ENCODE measurements at places on chromosomes 7 and 10.
A peak's percentile ranks its signal among the peaks of the same experiment; 100 is the strongest.

DNA sequence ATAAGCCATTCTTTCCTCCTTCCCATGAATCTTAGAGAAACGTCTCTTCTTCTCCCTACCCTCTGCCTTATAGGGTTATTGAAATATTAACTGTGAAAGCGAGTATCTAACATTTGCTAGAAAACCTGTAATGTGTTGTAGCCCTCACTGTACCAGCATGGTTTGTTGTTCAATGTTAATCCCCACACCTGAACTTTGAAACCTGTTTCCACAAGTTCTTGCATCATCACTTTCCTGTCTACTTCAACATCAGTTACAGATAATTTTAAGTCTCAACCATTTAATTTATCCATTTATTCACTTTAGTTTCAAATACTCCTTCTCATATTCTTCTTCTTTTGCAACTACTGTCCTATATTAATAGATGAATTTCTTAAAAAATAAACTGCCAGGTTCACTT lies 148.2 kb downstream of the ETV1 start:
- DNase-seq, result no peak

DNA sequence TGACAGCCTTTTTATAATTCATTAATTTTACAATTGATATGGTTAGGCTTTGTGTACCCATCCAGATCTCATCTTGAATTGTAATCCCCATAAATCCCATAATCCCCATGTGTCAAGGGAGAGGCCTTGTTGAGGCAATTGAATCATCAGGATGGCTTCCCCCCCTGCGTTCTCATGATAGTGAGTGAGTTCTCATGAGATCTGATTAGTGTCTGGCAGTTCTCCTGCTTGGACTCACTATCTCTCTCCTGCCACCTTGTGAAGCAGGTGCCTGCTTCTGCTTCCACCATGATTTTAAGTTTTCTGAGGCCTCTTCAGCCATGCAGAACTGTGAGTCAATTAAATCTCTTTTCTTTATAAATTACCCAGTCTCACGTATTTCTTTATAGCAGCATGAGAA lies 165.7 kb upstream of the GNAI1 start:
- no peak for DNase-seq

DNA sequence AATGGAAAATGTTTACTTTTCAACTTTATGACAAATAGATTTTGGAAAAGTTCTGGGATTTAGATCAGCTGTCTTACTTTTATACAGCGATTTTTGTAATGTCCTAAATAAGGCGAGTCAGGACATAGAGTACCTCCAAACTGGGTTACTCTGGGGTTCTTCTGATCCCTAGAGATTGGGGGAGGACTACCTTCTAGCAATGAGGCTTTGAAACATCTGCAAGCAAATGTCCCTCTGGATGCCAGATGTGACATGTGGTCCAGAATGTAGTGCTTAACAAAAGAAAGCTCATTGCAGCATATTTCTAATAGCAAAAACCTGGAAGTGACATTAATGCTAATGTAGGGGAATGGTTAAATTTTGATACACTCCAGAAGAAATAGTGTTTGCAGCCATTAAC lies 36.1 kb downstream of the ABRAXAS2 start:
- no peak for DNase-seq

DNA sequence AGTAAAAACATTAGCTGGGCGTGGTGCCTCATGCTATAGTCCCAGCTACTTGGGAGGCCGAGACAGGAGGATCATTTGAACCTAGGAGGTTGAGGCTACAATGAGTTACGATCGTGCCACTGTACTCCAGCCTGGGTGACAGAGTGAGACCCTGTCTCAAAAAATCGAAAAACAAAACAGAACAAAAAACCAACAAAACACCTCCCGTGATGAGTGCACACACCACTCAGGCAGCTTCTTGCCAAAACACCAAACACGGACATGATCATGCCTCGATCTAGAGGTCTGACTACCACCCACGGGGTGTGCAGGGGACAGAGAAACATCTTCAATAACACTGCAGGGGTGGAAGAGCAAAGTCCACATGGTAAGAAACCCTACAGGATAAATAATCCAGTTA lies 44.4 kb downstream of the AMZ1 start:
- DNase-seq, result no peak

- DNase-seq, result no peak
Observed at GRCh38 chr7:47625861-47626715, 44.2 kb upstream of the TNS3 start.

DNA sequence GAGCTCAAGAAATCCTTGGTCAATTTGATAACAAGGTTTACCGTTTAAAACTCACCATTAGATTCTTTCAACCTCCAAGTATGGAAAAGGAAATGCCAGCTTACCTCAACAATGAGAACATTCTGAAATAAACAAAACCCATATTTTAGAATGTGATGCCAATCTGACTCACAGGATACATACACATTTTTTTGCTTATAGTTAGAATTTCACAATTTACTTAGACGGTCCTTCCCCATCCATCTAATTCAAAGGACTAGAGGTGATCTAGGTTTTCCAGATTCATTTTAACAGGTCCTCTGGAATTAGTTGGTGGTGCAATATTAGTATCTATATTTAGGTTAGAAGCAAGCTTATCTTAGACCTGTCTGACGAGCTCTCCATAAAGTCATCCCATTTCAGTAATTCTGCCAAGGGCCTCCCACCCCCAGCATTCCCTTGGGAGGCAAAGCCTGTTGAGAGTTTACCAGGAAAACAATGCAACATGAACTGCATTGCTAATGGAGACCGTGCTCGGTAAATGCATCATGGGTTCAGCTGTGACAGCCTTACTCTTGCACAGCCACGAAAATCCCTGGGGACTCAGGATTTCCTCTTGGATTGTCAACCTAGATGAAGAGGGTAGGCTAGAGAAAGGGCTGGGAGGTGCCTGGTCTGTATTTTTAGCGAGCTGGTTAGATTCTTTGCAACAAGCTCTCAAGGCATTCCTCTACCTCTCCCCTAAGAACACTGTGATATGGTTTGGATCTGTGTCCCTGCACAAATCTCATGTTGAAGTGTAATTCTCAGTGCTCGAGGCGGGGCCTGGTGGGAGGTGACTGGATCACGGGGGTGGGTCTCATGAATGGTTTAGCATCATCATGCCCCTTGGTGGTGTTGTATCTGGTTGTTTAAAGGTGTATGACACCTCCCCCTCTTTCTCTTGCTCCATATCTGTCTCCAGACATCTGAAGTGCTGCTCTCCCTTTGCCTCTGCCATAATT lies 93.8 kb downstream of the PRTFDC1 start:
- DNase-seq, result peak; percentile 24
